Natural killer cell (primary cell): ENCODE measurements at places on chromosomes 16 and 17.

- no peak for DNase-seq
Observed at GRCh38 chr16:29836623-29837022, 16.4 kb downstream of the MVP start.

GRCh38 chr16:17744921-17745572 lies 274.3 kb upstream of the XYLT1 start:
- DNase-seq: no peak

- no peak for DNase-seq
Observed at GRCh38 chr17:70654706-70655105, 485.4 kb downstream of the KCNJ2 start.

DNA sequence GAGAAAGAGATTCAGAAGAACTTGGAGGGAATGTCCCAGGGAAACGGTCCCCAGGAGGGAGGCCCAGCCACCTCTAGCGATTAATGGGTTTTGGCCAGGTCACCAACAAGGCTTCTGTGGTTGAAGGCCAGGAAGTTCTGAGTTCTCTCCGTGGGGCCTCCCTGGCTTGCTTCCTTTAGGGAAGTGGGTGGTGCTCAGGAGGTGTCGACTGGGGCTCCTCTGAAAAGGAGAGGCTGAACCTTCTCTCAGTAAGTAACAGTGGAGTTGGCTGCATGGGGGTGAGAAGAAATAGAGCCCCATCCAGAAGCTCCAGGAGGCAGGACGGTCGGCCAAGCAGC lies 77.1 kb upstream of the GSE1 start:
- no peak for DNase-seq

- DNase-seq: no peak
Observed at GRCh38 chr17:17877529-17878358, 41.0 kb upstream of the SREBF1 start.

DNA sequence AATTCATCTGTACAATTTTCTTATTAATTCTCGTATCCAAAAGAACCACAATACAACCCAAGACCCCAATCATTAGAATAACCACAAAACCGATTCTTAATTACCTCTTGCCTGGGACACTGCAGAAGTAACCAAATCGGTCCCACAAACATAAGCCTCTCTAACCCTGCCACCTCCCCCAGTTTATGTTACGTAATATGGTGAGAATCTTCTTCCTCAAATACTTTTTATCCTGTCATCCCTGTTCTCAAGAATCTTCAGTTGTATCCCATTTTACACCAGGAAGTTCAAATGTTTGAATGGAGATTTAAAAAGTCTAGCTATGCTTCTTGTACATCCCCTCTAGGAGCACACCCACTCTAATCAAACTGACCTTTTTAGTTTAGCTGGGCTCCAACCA lies 269.3 kb upstream of the TBX2 start:
- no peak for DNase-seq

DNA sequence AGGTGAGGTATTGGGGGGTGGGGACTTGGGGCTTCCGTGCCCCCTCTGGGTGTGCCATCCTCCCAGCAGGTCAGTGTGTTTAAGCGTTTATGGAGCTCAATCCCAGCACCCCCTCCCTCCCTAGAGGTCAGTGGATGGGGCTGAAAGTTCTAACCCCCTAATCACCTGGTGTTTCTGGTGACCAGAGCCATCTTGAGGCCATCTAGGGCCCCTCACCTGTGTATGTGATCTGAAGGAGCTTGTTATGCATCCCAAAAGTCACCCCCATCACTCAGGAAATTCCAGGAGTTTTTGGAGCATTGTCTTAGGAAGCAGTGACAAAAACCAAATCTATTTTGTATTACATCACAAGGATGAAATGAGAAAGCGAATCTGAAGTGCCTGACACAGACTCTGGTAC lies 67.8 kb upstream of the NOL11 start:
- no peak for DNase-seq
